Activated CD4-positive, alpha-beta memory T cell treated with anti-CD3 and anti-CD28 coated beads for 36 hours (primary cell): ENCODE measurements at places on chromosomes 13 and 19. TPM values are rescaled to one million over a fixed set of nuclear protein-coding genes. Genes with fewer than 3 reads are reported as not detected.

Gene ETFB
- 190 TPM for total RNA-seq

Gene COMP
- not detected for total RNA-seq

GRCh38 chr13:114005206-114005724 lies 31.4 kb upstream of the C13orf46 start:
- no peak for DNase-seq

DNA sequence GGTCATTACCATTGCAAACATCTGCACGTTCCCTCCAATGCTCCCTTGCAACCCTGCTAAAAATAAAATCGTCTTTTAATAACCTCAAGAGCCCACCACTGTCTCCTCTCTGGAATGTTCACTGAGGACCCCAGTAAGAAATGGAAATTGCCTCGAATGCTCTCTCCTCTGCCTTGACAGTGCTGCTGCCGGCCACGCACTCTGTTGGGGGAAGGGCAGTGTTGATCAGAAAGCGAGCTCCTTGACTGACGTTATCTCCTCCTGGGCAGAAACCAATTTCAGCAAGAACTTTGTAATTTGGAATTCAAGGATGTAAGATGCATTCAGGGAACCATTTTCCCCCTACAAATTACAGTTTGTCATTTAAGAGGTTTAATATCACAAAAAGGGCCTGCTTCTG lies 718.5 kb downstream of the UQCRFS1 start:
- DNase-seq: no peak

Gene PLVAP
- total RNA-seq: 0.14 TPM
